ENCODE measurements at places on chromosomes 16 and 17. TPM values are rescaled to one million over a fixed set of nuclear protein-coding genes. Genes with fewer than 3 reads are reported as not detected.

GRCh38 chr17:42760652-42761581 is at the start of gene RAMP2:
TSS of gene RAMP2 (plus strand) at chr17:42761227. CDS start at chr17:42761262, 35 bp downstream.
- no peak for DNase-seq

SBK1 gene
- 2.6 TPM for total RNA-seq

GRCh38 chr17:49067163-49067562 is 65.4 kb upstream of the B4GALNT2 start:
- DNase-seq: no peak

- no peak for DNase-seq
Measured at GRCh38 chr16:7351610-7352510, 19.2 kb downstream of the RBFOX1 start.

DNA sequence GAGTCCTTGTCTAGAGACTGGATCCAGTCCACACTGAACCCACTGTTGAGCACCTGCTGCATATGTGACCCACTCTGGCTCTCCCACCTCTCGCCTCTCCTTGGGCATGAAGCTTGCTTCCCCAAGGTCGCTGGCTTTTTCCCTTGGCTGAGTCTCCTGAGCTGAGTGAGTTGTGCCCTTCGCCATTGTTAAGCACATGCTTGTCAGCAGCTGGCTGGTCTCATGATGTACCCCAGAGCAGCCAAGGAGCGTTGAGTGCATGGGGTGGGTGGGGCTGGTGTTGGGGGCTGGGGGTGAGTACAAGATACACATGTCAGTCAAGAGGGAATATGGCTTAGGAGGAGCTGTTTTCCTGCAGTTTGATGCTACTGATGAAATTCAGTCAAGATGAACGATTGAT is 165.6 kb downstream of the SNX29 start:
- no peak for DNase-seq

DNA sequence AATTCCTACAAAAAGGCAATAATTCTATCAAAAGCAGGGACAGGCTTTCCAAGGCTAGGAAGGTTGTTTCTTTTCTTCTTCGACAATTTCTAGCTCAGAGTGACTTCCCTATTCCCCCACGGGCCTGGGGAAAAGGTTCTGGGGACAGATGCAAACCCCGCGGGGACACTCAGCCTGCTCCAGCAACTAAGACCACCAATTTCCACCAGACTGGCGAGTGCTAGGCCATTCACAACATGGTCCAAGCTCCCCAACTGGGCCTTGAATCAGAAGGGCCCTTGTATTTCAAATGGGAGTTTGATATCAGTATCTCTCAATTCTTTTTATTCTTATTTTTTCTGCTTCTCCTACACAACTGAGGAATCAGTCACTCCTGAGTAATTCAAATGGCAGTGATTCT is 86.7 kb downstream of the USP31 start:
- DNase-seq: no peak

POLDIP2 gene
- 54.4 TPM for total RNA-seq

Data from body of pancreas (tissue), 4 donors.